Fibroblast of skin of scalp (primary cell): ENCODE measurements at places on chromosomes 13 and 19.

DNA sequence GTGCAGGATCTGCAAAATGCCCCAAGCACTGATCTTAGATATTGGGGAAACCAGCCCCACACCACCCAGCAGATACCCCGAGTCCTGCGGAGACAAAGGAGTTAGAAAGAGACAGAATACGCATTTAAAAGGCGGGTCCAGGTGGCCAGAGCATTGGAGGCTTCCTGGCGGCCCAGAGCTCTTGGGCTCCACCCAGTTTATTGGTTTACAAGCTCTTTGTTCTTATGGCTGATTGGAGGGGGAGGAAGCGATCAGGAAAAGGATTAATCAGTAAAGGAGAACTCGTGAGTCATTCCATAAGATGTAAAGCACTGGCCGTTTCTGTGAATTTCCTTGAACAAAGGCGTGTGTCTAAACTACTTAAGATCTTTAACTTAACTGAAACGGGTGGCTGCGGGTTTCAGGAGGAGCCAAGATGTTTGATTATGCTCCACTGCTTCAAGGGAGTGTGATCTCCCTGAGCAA lies 926 bp downstream of the ZNF587 start:
- no peak for DNase-seq

DNA sequence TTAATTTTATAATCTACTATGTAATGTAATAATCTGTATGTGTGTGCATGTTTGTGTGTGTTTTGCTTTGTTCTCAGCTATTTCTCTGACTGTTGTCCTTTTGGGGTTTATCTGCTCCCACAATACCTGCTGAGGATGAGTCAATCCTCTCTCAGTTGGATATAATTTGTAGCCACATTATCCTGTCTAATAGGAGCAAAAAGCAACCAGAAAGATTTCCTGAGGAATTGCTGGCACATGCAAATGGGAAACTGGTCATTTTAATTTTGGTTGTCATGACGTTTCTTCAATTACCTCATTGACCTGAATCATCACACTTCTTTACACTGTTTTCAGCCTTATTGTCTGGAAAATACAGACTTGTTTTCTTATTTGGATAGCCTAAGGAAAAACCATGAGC lies 488.4 kb downstream of the KLF5 start:
- DNase-seq = no peak

DNA sequence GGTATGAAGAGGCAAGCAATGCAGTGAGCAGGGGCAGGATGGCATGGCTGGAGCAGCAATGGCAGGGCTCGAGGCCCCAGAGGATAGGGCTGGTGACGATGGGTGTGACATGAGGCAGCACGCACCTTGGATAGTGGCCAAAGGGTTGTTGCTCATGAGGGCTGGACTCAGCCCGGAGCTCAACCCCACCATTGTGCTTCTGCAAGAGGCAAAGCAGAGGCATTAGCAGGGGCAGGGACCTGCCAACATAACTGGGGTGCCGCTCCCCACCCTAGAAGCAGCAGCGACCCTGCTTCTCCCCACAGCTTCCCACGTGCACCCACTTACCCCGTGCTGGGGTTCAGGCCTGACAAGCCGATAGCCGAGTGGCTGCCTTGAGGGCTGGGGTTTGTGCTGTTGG lies 15.8 kb downstream of the ZNF574 start:
- peak; percentile 61 for DNase-seq

GRCh38 chr13:28680541-28680940 lies 21.6 kb downstream of the POMP start:
- no peak for DNase-seq

- DNase-seq = peak; percentile 70
These were observed 131.5 kb upstream of the GJB6 start for GRCh38 chr13:20363603-20364002.

DNA sequence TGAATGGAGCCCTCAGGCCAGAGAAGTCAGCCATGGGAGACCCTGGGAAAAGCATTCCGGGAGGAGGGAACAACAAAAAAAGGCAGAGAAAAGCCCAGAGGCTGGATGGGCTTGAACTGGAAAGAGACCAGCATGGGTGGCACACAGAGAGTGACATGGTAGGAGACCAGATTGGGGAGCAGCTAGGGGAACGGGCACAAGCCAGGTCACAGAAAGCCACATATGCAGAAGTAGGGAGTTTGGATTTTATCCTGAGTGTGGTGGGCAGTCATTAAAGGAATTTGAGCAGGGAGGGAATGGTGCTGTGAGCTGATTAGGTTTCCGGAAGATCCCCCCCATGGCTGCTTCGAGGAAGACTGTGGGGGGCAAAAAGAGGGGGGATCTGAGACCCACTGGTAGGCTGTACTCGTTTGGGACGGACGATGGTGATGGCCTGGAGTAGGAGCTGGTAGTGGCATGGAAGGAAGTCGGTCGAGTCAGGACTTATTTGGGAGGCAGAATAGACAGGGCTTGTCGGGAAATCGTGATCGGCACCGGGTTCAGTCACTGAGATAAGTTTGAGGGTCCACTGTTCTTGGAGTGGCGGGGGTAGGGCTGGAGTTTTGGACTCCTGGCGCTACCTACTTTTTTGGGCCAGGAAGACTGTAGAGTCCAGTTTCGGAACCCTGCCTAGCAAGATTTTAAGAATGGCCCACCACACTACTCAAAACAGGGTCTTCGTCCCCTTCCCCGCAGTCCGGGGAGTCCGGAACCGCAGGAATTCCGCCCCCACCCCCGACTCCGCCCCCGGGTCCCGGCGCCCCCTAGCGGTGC lies 949 bp downstream of the SERTAD1 start:
- DNase-seq = peak; percentile 40

GRCh38 chr19:18456279-18456678 lies 18.3 kb upstream of the ISYNA1 start:
- no peak for DNase-seq

DNA sequence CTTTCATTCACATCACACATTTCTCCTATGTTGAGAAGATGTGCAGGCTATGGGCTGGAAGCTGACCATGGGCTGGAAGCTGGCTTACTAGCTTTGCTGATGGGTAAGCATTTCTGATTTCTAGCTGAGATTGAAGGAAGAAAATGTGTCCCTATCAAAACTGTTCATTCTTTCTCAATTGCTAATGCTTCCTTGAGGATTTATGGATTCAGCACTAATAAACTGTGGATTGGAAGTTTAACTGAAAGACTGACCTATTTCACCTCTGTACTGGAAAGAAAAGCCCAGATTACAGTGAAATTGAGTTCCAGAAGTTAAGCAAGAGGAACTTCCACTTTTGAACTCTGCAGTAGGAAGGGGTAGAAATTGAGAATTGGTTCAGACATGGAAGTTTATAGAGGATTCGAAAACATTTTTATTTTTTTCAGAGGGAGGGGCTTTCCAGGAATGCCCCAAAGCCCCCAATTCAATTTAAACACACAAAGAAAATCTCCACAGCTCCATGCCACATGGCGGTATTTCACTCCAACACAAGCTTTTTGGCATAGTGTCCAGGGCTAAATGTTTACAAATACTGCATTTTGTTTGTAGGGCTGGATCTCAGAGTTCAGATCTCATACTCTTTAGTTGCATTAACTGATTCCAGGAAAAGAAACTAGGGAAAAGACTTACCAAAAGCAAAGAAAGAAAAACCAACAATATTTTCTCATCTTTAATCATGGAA lies 61.2 kb upstream of the ARGLU1 start:
- DNase-seq = no peak

GRCh38 chr19:34555447-34555846 lies 73.9 kb downstream of the WTIP start:
- DNase-seq = peak; percentile 5

DNA sequence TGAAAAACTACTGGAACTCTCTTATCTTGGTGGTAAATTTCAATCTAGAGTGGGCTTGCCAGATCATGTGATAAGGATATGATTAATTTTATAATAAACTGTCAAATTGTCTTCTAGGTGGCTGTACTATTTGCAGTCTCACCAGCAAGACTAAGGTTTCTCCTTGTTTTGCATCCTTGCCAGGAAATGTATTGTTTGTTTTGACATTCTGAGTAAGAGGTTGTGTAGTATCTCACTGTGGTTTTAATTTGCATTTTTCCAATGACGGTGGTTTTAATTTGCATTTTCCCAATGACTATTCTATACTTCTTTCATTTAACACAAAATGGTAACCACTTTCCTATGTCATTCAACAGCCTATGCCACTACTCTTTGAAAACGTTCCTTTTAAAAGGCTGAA lies 2.0 kb downstream of the CAB39L start:
- DNase-seq = peak; percentile 17

GRCh38 chr19:49361438-49362047 lies 673 bp downstream of the TEAD2 start:
- DNase-seq = peak; percentile 93

DNA sequence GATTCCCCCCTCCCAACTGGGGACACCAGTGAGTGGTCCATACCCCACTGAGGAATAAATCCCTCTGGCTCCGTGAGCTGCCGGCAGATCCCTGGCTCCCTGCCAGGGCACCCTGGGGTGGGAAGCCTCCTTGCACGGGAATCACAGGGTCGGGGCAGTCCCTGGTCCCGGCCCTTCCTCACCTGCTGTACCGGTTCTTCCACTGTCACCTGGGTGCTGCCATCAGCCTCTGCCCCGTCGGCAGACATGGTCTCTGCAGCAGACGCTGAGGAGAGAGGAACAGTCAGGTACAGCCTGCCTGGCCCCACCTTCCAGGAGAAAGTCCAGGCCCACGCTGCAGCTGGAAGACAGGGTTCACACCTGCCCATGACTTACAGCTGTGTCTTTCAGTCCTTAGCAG lies 6.3 kb downstream of the PLIN3 start:
- DNase-seq = no peak

GRCh38 chr13:30808600-30808999 lies 73.3 kb downstream of the ALOX5AP start:
- DNase-seq = peak; percentile 76

- DNase-seq = no peak
These were observed 4.1 kb downstream of the SLC17A7 start for GRCh38 chr19:49437231-49437630.

DNA sequence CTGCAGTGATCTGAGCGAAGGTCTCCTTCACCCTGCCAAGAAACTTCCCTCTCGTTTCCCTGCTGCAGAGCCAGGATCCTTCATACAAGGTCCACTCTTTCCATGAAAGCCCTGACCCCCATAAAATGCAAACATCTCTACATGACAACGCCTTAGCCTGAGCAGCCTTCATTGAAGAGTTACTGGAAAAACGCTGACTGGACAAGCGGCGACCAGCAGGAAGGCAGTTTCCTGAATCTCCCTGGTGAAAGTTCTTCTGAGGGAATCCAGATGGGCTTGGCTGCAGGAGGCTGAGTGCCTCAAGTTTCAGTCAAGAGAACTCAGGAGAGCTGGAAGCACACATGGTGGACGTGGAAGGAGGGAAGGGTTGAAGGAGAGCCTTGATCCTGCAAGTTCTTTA lies 17.7 kb downstream of the GSX1 start:
- DNase-seq = no peak

DNA sequence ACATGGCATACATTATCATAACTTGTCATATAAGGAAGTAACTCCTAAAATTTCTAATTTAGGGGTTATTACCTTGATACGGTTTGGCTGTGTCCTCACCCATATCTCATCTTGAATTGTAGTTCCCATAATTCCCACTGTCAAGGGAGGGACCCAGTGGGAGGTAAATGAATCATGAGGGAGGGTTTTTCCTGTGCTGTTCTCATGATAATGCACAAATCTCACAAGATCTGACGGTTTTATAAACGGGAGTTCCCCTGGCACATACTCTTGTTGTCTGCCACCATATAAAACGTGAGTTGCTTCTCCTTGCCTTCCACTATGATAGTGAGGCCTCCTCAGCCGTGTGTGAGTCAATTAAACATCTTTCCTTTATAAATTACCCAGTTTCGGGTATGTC lies 76.0 kb downstream of the ZDHHC20 start:
- DNase-seq = no peak

- DNase-seq = no peak
These were observed 148.2 kb downstream of the RAP2A start for GRCh38 chr13:97582170-97582569.

DNA sequence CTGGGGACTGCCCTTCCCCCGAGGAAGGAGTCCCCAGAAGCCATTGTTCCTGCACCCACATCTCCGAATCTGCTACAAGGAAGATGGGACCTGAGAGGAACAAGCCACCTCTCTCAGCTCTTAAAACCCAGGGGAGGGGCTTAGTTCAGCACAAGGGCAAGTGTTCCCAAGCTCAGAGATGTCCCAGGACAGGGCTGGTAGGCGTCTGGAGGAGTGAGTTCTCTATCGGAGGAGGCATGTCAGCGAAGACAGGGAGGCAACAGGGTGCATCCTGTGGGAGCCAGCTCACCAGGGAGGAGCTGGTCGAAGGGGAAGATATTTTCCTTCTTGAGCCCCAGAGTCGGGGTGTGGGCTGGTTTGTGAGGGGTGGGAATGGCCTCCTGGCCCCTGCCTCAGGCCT lies 54.8 kb downstream of the CELF5 start:
- no peak for DNase-seq

DNA sequence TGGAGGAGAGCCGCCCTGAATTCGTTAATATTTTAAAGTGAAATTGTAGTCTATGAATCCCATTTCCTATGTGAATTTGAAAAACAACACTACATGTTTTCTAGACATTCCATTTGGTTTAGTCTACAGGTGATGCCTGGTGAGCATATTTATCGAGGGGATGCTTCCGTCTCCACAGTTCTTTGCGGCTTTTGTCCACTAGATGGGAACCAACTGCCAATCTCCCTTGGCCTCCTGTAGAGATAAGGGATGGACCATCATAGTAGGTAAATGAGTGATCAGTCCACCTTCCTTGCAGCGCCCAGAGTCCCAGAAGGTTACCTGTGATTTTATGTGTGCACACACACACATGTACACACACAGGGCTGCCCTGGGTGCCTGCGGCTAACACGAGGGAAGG lies 289.8 kb upstream of the SOX21 start:
- DNase-seq = no peak

GRCh38 chr19:16382775-16383543 lies 58.3 kb downstream of the KLF2 start:
- peak; percentile 87 for DNase-seq

DNA sequence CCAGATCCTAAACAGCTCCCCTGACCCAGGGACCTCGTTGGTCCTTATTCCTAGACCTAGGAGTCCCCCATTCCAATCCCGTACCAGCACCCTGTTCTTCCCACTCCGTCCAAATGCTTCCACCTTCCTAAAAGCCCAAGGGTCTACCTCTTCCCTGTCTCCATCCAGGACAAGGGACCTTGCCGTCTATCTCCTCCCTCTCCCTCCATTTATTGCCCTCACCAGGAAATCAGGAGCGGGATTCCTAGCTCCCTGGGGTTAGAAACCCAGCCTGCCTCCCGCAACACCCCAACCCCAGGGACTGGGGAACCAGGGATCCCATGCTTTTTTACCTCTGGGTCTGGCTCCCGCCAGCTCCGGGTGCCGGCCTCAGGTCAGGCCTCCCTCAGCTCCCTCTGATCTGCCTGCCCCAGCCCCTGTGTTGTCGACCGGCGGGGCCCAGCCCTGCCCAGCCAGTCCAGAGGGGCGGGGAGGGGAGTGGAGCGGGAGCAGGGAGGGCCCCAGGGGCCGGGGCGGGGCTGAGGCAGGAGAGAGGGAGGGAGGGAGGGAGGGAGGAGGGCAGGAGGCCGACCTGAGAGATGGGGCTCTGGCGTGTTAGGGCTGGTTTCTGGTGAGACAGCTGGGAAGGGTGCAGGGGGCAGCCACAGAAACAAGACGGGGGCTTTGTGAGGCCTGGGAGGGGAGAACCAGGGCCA lies at the start of gene B3GNT8:
Gene B3GNT8 (minus strand): TSS at position 423 of the 695 bp plus-strand sequence. CDS start 596 bp downstream, outside the sequence.
- peak; percentile 70 for DNase-seq

GRCh38 chr13:85709721-85710120 lies 89.5 kb downstream of the SLITRK6 start:
- DNase-seq = no peak
